Neural crest cell (in vitro differentiated cells): ENCODE measurements at places on chromosomes 6 and 20. TPM values are rescaled to one million over a fixed set of nuclear protein-coding genes. Genes with fewer than 3 reads are reported as not detected.

- no peak for DNase-seq
- H3K4me1 ChIP-seq, result peaks cover 29% of the 10 kb centered on the region
- H3K27me3 ChIP-seq, result no peaks in the 10 kb centered on the region
Observed at GRCh38 chr20:33113387-33113908, 34.0 kb downstream of the BPIFB4 start.

NCOA6 gene
- total RNA-seq, result 76.0 and 79.5 TPM in 2 replicates

APCDD1L gene
- not detected in 2 replicates for total RNA-seq

MOG gene
- not detected in 2 replicates for total RNA-seq

IPCEF1 gene
- total RNA-seq, result 0.28 and 0.52 TPM in 2 replicates

GPX5 gene
- total RNA-seq, result not detected in 2 replicates

- no peak overlapping the region for H3K27ac ChIP-seq
- no peaks in the 10 kb centered on the region for H3K27me3 ChIP-seq
- no peak overlapping the region for H3K4me3 ChIP-seq
- DNase-seq, result no peak
Observed at GRCh38 chr6:166338854-166339253, 3.5 kb downstream of the SFT2D1 start.

SESN1 gene
- 11.5 and 12.0 TPM in 2 replicates for total RNA-seq

DNA sequence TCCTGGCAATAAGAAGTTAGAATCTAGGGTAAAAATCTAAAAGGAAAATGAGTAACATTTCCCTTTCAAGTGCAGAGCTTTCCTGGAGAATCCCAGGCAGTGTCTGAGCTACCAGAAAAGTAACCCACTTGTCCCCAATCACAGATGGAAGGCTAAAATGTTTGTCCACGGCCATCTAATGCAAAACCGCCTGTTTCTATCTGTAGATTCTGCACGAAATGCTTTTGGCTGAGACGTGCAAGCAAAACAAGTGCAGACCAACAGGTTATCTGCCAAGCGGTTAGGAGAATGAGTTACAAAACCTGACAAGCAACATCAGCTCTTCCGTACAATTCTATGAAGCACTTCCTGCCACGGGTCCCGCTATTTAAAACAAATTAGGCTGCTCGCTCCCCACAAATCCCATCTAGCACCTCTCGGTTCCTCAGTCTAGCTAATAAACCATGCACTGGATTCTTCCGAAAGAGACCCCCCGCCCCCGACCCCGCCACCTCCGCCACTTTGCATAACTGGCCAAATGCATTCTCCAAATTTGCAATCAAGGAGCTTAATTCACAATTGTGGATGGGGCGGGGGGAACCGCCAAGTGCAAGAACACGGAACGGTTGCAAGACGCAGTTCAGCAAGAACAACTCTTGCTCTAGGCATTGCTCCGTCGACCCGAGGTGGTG lies 1.4 kb downstream of the ELOVL5 start:
- DNase-seq, result no peak
- peak overlapping the region; percentile 88 for H3K27ac ChIP-seq
- H3K4me3 ChIP-seq, result peak overlapping the region; percentile 96
- no peaks in the 10 kb centered on the region for H3K27me3 ChIP-seq

SERAC1 gene
- 11.3 and 12.2 TPM in 2 replicates for total RNA-seq

- peaks cover 10% of the 10 kb centered on the region for H3K27me3 ChIP-seq
- no peaks in the 10 kb centered on the region for H3K36me3 ChIP-seq
- no peak overlapping the region for H3K4me3 ChIP-seq
- H3K27ac ChIP-seq, result no peak overlapping the region
- H3K4me1 ChIP-seq, result peaks cover 15% of the 10 kb centered on the region
Observed at GRCh38 chr6:136526937-136527336, 23.3 kb downstream of the MAP7 start.

DNA sequence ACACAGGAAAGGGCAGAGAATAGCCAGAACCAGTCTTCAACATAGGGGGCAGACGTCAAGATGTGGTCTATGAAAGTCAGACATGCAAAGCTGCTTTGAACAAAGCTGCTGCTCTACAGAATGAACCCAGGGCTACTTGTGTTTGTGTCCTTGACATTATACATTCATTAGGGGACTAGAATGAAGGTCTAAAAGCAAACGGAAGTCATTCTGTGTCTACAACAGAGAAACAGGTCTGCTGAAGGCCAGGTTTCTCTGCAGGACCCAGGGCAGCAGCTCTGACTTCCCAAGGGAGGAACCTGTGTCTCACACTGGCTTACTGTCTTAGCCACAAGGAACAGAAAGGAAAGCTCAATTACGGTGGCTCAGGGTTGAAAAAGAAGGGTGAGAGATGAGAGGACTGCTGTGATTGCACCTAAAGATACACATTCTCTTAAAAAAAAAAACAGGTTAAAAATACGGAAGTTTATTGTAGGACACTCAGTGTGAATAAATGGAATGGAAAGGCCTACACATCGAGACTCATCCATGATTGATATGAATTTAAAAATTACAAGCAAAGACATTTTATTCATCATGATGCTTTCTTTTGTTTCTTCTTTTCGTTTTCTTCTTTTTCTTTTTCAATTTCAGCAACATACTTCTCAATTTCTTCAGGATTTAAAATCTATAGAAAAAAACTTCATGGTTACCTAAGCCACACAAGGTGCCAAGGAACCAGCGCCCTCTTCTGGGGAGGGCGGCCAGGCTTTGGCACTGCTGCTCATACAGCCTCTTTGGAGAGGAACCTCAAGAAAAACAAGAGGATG lies 6.7 kb downstream of the PSMA7 start:
- DNase-seq, result peak; percentile 45
- no peaks in the 10 kb centered on the region for H3K27me3 ChIP-seq
- no peak overlapping the region for H3K27ac ChIP-seq

LY86 gene
- total RNA-seq, result not detected in 2 replicates

GRCh38 chr6:6025736-6026135 lies 19.0 kb upstream of the NRN1 start:
- H3K4me3 ChIP-seq, result no peak overlapping the region
- H3K27me3 ChIP-seq, result peaks cover 23% of the 10 kb centered on the region
- DNase-seq, result no peak
- H3K27ac ChIP-seq, result no peak overlapping the region
- no peaks in the 10 kb centered on the region for H3K4me1 ChIP-seq

GRCh38 chr6:119352001-119352400 lies 2.4 kb upstream of the MAN1A1 start:
- H3K27me3 ChIP-seq, result peaks cover 66% of the 10 kb centered on the region
- H3K36me3 ChIP-seq, result no peaks in the 10 kb centered on the region
- peaks cover 10% of the 10 kb centered on the region for H3K4me1 ChIP-seq
- H3K27ac ChIP-seq, result no peak overlapping the region
- no peak overlapping the region for H3K4me3 ChIP-seq

DNA sequence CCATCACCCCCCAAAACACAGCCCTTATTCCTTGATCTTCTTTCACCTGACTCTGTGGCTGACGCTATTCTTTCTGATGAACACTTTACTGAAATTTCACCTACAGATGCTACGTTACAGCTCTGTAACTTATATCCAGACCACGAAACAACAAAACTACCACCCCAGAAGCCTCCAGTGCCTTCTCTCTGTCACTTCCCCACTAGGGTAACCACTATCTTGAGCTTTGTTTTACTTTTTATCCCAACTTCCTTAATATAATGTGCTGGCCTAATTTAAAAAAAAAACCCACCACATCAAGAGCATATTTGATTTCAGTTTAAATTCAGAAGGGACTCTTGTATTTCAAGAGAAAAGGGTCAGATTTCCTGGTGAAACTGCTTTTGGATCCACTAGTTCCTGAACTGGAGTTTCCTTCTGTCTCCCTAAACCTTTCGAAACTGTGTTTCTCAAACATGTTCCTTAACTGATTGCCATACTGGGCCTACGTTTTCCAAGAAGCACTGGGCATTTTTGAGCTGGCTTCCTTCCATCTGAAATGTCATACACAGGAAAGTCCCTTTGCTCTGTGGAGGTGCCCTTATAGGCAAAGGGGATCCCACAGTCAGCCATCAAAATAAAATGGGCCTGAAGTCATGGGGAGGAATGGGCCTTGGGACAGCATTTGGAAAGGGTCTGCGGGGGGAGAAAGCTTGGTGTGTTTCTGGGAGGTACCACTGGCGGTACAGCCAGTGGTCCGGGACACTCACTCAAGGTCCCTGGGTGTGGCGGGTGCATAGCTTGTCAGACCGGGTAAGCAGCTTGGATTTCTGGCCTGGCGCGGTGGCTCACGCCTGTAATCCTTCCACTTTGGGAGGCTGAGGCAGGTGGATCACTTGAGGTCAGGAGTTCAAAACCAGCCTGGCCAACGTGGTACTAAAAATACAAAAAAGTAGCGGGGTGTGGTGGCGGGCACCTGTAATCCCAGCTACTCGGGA lies 25.8 kb upstream of the RTF2 start:
- H3K4me1 ChIP-seq, result no peaks in the 10 kb centered on the region
- no peaks in the 10 kb centered on the region for H3K27me3 ChIP-seq
- H3K36me3 ChIP-seq, result no peaks in the 10 kb centered on the region
- H3K27ac ChIP-seq, result peak overlapping the region; percentile 77
- H3K4me3 ChIP-seq, result no peak overlapping the region

GRCh38 chr6:20279051-20279450 lies 66.8 kb upstream of the MBOAT1 start:
- no peak overlapping the region for H3K27ac ChIP-seq
- H3K4me1 ChIP-seq, result peaks cover 17% of the 10 kb centered on the region
- H3K4me3 ChIP-seq, result no peak overlapping the region

BMP6 gene
- total RNA-seq, result 0.44 and 0.55 TPM in 2 replicates

GRCh38 chr6:163965426-163966348 lies 551.2 kb downstream of the QKI start:
- H3K27ac ChIP-seq, result peak overlapping the region; percentile 37
- no peak overlapping the region for H3K4me3 ChIP-seq

- no peak overlapping the region for H3K4me3 ChIP-seq
- H3K36me3 ChIP-seq, result peaks cover 6% of the 10 kb centered on the region
- no peak for DNase-seq
Observed at GRCh38 chr6:89843070-89843469, 13.4 kb downstream of the CASP8AP2 start.

GRCh38 chr20:16556301-16556700 lies 16.9 kb downstream of the KIF16B start:
- H3K27ac ChIP-seq, result no peak overlapping the region
- no peak overlapping the region for H3K4me3 ChIP-seq
- no peaks in the 10 kb centered on the region for H3K27me3 ChIP-seq
- H3K36me3 ChIP-seq, result peaks cover 9% of the 10 kb centered on the region
- peaks cover 6% of the 10 kb centered on the region for H3K4me1 ChIP-seq

DNA sequence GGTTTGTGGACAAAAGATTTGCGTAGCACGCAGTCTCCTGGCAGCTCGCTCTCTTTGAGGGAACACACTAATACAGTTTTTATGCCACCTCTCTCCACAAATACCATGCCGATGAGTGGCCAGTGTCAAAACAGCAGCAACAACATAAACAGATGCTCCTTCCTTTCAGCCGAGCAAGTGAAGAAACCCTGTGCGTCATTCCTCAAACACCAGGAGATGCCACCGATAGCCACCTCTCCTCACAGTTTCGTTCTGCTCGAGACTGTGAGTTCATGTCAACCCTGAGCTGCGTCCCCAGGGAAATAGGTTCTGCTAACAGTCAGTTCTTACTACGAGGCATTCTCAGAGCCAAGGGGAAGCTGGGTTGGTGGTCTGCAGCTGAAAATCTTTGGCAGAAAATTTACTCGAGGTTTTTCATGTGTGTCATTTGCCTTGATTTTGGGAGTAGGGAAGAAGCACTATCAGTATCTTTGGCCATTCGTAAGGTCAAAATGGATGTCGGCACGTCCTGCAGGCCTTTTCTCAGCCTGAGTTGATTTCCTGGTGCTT lies 59.9 kb downstream of the EYA2 start:
- no peak for DNase-seq

- H3K27me3 ChIP-seq, result no peaks in the 10 kb centered on the region
- no peaks in the 10 kb centered on the region for H3K36me3 ChIP-seq
- peaks cover 16% of the 10 kb centered on the region for H3K4me1 ChIP-seq
- H3K27ac ChIP-seq, result no peak overlapping the region
- no peak overlapping the region for H3K4me3 ChIP-seq
Observed at GRCh38 chr6:16316741-16317251, 78.4 kb downstream of the GMPR start.

DNA sequence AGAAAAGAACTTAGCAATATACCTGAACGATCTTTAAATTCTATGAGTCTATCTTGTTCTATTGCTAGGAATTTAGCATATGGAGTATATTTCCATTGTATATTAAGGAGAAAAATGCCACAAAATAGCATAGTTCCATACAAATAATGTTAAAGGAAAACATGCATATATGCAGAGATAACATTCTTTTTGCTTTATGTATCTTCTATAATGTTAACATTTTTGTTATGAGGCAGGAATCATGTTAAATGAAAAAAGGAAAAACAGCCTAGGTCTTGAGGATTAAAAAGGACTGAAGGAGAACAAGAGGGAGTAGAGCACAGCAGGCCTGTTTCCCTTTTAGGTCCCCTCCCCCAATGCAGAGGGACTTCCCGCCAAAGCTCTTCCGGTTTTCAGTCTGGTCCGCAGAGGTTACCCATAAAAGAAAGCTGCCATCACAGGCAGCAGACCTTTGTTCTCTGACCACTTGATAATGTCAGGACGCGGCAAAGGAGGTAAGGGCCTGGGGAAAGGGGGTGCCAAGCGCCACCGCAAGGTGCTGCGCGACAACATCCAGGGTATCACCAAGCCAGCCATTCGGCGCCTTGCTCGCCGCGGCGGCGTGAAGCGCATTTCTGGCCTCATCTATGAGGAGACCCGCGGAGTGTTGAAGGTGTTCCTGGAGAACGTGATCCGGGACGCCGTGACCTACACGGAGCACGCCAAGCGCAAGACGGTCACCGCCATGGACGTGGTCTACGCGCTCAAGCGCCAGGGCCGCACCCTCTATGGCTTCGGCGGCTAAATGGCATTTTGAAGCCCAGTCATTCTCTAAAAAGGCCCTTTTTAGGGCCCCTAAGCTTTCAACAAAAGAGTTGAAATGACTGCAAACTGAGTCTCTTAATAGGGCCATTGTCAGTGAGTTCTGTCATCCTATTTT lies 108.4 kb upstream of the PRSS16 start:
- H3K27ac ChIP-seq, result peak overlapping the region; percentile 100
- DNase-seq, result peak; percentile 66
- H3K4me3 ChIP-seq, result peak overlapping the region; percentile 99
- H3K27me3 ChIP-seq, result peaks cover 11% of the 10 kb centered on the region
- H3K4me1 ChIP-seq, result peaks cover 51% of the 10 kb centered on the region

GRCh38 chr6:43669922-43670622 lies 17.5 kb downstream of the MRPS18A start:
- H3K36me3 ChIP-seq, result peaks cover 5% of the 10 kb centered on the region
- DNase-seq, result no peak
- H3K27ac ChIP-seq, result no peak overlapping the region
- no peak overlapping the region for H3K4me3 ChIP-seq
- H3K4me1 ChIP-seq, result peaks cover 19% of the 10 kb centered on the region
- peaks cover 12% of the 10 kb centered on the region for H3K27me3 ChIP-seq

CRISP3 gene
- total RNA-seq, result not detected in 2 replicates
